ENCODE measurements at places on chromosomes 1 and 21. TPM values are rescaled to one million over a fixed set of nuclear protein-coding genes. Genes with fewer than 3 reads are reported as not detected.

DNA sequence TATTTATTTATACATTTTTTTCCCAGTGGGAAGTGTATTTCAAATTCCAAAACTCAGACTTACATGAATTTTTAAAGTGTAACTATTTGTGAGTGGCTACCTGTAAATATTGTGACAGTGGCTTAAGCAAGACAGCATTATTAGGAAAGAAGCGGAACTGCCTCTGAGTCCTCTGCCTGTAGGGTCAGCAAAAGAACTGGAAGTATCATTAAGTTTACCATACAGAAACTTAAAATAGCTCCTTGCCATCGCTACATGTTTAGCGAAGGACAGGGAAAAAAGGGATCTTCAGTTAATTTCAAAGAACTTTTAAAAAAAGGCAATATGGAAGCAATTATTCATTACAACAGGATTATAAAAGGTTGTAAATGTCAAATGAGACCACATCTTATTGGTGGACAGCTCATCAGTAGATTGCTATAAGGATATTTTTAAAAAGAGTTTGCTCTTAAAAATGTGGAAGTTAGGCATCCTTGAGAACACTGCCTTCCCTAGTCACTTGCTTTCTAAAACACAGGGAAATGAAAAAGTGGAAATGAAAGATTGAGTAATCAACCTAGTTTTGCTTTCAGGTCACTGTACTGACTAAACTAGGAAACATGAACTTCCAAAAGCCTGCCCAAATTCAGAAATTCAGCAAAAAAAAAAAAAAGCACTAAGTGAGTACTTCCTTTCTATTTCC, 39.2 kb downstream of the NSL1 start:
- peaks cover 4% of the 10 kb centered on the region for H3K4me1 ChIP-seq
- peak; percentile 14 for DNase-seq
- no peak overlapping the region for H3K27ac ChIP-seq
- H3K27me3 ChIP-seq = no peaks in the 10 kb centered on the region
- H3K36me3 ChIP-seq = no peaks in the 10 kb centered on the region

GRCh38 chr1:223860051-223860622, 14.4 kb upstream of the TP53BP2 start:
- no peaks in the 10 kb centered on the region for H3K4me1 ChIP-seq
- H3K27me3 ChIP-seq = peaks cover 2% of the 10 kb centered on the region
- DNase-seq = no peak
- H3K27ac ChIP-seq = no peak overlapping the region

CCDC27 gene
- total RNA-seq = not detected

OLIG2 gene
- total RNA-seq = 2.5 TPM

- H3K27me3 ChIP-seq = no peaks in the 10 kb centered on the region
- H3K27ac ChIP-seq = no peak overlapping the region
- H3K4me3 ChIP-seq = no peak overlapping the region
- no peaks in the 10 kb centered on the region for H3K36me3 ChIP-seq
- H3K4me1 ChIP-seq = no peaks in the 10 kb centered on the region
- no peak for DNase-seq
Observed at GRCh38 chr21:45350206-45350854, 54.6 kb upstream of the COL18A1 start.

GRCh38 chr1:170133766-170134495, 11.8 kb upstream of the NTMT2 start:
- H3K27ac ChIP-seq = no peak overlapping the region
- no peak overlapping the region for H3K4me3 ChIP-seq
- H3K36me3 ChIP-seq = no peaks in the 10 kb centered on the region
- DNase-seq = no peak

GRCh38 chr1:218496561-218496960, 151.4 kb downstream of the TGFB2 start:
- no peak overlapping the region for H3K4me3 ChIP-seq
- peak; percentile 100 for DNase-seq
- H3K27me3 ChIP-seq = no peaks in the 10 kb centered on the region
- no peaks in the 10 kb centered on the region for H3K36me3 ChIP-seq
- H3K27ac ChIP-seq = peak overlapping the region; percentile 100
- peaks cover 43% of the 10 kb centered on the region for H3K4me1 ChIP-seq

GRCh38 chr1:197837911-197838310, 62.6 kb upstream of the DENND1B start:
- no peaks in the 10 kb centered on the region for H3K27me3 ChIP-seq
- H3K27ac ChIP-seq = no peak overlapping the region
- DNase-seq = no peak
- H3K36me3 ChIP-seq = no peaks in the 10 kb centered on the region
- H3K4me3 ChIP-seq = no peak overlapping the region

GRCh38 chr1:25647863-25648262, 31.3 kb downstream of the MAN1C1 start:
- H3K4me1 ChIP-seq = no peaks in the 10 kb centered on the region
- no peaks in the 10 kb centered on the region for H3K36me3 ChIP-seq

DNA sequence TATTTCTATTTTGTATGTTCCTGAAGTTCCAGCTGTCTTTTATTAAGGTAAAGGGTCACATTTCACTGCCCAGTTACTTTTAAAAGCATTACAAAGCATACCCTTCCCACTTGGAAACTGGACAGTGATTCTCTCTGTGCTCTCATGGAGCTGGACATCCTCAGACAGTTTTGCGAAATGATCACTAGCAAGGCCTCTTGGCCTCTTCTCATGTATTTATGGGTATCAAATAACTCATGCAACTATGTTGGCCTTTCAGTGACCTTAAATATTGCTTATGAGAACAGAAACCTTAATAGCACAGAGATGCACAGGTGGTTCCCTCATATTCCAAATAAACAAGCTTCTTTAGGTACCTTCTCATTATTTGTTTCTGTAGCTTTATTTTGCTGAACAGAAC, 7.9 kb upstream of the AMPD1 start:
- no peaks in the 10 kb centered on the region for H3K27me3 ChIP-seq
- no peaks in the 10 kb centered on the region for H3K4me1 ChIP-seq
- no peak overlapping the region for H3K4me3 ChIP-seq
- peaks cover 26% of the 10 kb centered on the region for H3K36me3 ChIP-seq
- H3K27ac ChIP-seq = no peak overlapping the region

- H3K4me1 ChIP-seq = no peaks in the 10 kb centered on the region
- no peak overlapping the region for H3K27ac ChIP-seq
- no peaks in the 10 kb centered on the region for H3K27me3 ChIP-seq
- H3K4me3 ChIP-seq = no peak overlapping the region
- H3K36me3 ChIP-seq = no peaks in the 10 kb centered on the region
Observed at GRCh38 chr21:16342932-16343331, 613.1 kb downstream of the USP25 start.

DNA sequence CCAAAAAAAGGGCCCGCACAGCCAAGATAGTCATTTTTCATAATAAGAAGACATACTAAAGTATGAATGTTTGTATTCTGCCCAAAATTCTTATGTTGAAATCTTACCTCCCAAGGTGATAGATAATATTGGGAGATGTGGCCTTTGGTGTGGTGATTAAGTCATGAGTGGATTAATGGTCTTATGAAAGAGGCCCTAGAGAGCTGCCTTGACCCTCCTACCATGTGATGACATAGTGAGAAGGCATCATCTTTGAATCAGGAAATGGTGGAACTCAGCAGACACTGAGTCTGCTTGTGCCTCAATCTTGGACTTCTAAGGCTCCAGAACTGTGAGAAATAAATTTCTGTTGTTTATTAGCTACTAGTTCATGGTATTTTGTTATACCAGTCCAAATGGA, 11.8 kb upstream of the RNPC3 start:
- DNase-seq = no peak
- no peaks in the 10 kb centered on the region for H3K27me3 ChIP-seq
- peaks cover 20% of the 10 kb centered on the region for H3K4me1 ChIP-seq

FAM163A gene
- total RNA-seq = not detected

EGLN1 gene
- 34.5 TPM for total RNA-seq

DNA sequence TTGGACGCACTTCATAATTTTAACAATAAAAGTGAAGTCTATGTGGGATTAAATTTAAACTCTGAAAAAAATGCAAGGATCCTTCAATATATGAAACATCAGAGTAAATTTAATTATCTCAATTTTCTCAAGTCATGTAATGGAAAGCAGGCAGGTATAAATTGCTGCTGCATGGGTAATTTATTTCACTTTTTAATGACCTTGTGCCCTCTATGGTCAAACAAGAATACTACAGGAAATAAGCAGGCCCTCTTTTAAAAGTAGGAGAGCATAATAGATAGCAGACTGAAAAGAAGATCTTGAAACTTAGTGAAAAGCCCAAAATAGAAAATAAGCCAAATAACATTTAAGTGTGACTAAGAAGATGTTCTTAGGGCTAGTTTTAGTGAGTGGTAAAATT, 22.9 kb downstream of the BCAS2 start:
- no peaks in the 10 kb centered on the region for H3K27me3 ChIP-seq
- H3K27ac ChIP-seq = no peak overlapping the region
- H3K4me3 ChIP-seq = no peak overlapping the region
- no peak for DNase-seq
- H3K36me3 ChIP-seq = no peaks in the 10 kb centered on the region
- no peaks in the 10 kb centered on the region for H3K4me1 ChIP-seq

- H3K4me3 ChIP-seq = no peak overlapping the region
- peaks cover 12% of the 10 kb centered on the region for H3K4me1 ChIP-seq
- H3K36me3 ChIP-seq = no peaks in the 10 kb centered on the region
- H3K27ac ChIP-seq = no peak overlapping the region
Observed at GRCh38 chr1:25428475-25429166, 2.1 kb upstream of the MACO1 start.

DNA sequence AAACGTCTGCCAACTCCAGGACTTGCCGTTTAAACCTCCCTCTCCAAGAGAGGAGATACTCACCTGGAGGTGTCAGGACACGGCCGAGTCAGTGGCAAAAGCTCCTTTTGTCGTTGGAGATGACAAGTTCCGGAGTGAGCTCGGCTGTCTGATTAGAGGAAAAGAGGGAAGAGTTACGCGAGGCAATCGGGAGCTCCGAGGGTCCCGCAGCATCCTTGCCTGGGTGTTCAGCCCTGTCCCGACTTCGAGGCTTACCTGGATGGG, 497 bp downstream of the ID3 start:
- no peaks in the 10 kb centered on the region for H3K36me3 ChIP-seq
- H3K4me1 ChIP-seq = peaks cover 64% of the 10 kb centered on the region
- peak overlapping the region; percentile 97 for H3K4me3 ChIP-seq
- H3K27me3 ChIP-seq = no peaks in the 10 kb centered on the region
- peak overlapping the region; percentile 97 for H3K27ac ChIP-seq

DNA sequence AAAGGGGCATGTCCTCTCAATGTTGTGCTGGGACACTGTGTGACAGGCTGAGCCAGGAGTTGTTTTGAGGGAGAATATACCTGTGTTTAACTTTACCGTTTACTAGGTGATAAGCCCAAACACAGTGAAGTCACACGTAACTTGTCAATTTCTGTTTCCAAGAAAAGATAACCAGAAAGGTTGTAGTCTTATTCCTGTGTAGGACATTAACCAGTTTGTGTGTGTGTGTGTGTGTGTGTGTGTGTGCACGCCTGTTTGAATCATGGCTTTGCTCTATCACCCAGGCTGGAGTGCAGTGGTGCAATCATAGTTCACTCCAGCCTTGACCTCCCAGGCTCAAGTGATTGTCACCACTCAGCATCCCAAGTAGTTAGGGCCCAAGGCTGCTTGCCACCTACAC, 83.6 kb downstream of the MRPS6 start:
- no peaks in the 10 kb centered on the region for H3K36me3 ChIP-seq
- H3K4me1 ChIP-seq = no peaks in the 10 kb centered on the region
- H3K27ac ChIP-seq = no peak overlapping the region
- H3K27me3 ChIP-seq = no peaks in the 10 kb centered on the region

DNA sequence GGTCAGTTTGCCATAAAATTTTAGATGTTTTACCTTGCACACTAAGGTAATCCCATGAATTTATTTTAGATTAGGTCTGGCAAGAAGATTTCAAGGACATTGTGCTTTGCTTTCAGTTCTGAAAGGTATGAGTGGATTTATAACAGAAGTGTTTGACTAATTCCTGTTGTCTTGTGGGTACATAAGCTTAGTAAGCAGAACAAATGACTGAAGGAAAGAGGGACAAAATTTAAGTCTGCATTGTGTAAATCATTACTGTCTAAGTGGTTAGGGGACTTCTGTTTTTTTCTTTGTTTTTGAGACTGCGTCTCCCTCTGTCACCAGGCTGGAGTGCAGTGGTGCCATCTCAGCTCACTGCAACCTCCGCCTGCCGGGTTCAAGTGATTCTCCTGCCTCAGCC, 60.1 kb downstream of the PKN2 start:
- no peak overlapping the region for H3K4me3 ChIP-seq
- no peaks in the 10 kb centered on the region for H3K27me3 ChIP-seq
- no peak for DNase-seq

BTBD19 gene
- 30.6 TPM for total RNA-seq

DNA sequence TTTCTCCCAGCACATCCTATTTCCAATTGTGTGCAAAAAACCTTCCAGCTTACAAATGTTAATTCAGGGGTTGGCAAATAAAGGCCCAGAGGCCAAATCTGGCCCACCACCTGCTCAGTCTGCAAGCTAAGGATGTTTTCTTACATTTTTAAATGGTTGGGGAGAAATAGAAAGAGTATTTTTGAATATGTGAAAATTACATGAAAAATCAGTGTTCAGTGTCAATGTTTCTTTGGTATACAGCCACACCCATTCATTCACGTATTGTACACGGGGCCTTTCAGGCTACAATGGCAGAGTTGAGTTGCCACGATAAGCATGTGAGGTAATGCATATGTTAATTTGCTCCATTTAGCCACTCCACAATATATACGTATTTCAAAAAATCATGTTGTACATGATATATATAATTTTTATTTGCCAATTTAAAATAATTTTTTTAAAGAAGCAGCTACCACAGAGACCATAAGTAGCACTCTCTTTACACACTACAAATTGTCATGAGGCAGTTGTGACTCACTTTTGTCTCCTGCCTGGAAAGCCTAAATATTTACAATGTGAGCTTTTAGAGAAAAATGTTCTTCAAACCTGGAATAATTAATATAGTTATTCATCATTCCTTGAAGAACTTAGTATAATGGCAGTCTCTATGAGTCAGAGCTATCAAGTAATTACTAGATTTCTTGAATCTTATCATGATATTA, 189.6 kb downstream of the SMYD3 start:
- H3K4me1 ChIP-seq = peaks cover 6% of the 10 kb centered on the region
- H3K27me3 ChIP-seq = no peaks in the 10 kb centered on the region
- no peaks in the 10 kb centered on the region for H3K36me3 ChIP-seq

KIRREL1 gene
- total RNA-seq = 231 TPM

AMY1B gene
- not detected for total RNA-seq

DNA sequence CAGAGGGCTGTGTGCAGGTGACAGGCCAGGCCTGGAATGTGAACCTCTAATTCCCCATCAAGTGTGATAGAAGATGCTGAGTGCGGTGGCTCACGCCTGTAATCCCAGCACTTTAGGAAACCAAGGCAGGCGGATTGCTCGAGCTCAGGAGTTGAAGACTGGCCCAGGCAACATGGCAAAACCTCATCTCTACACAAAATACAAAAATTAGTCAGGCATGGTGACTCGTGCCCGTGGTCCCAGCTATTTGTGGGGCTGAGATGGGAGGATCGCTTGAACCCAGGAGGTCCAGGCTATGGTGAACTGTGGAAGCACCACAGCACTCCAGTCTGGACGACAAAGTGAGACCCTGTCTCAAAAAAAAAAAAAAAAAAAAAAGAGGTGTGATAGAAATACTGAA, 40.1 kb upstream of the PUM1 start:
- peaks cover 14% of the 10 kb centered on the region for H3K4me1 ChIP-seq
- no peak overlapping the region for H3K4me3 ChIP-seq
- no peaks in the 10 kb centered on the region for H3K36me3 ChIP-seq
- no peaks in the 10 kb centered on the region for H3K27me3 ChIP-seq
- DNase-seq = no peak

SLC45A1 gene
- 0.95 TPM for total RNA-seq

TLR5 gene
- 1.2 TPM for total RNA-seq
